ENCODE measurements at places on chromosomes 1 and 21.

DNA sequence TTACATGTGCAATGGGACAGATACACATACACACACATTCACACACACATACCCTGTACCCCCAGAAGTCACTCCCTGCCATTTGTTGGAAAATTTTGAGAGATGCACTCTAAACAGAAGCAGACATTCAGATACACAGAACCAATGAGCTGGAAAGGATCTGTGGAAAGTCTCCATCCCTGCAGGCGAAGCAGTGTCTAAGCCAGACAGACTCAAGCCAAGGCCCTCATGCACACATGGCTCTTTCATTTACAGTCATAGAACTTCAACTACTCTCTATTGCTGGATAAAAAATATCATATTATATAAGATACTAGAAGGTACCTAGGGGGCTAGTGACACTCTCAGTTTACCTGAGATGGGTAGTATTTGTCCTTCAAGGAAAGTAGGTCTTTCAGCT, 7.3 kb upstream of the SEC16B start:
- no peak for DNase-seq

DNA sequence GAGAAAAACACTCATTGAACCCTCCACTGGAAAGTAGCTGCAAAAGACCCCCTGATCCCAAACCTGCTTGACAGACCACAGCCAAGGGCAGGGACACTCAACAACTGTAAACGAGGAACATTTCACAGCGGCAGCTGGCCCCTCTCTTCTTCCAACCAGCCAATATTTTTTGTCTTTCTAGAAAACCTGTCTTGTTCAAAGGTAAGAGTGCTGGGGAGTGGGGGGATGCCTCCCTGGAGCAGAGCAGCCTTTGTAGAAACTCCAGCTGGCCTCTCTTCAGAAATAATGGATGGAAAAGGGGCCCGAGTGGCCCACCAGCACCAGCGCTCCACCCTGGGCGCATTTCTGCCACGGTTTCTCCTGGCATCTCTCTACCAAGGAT, 384.0 kb downstream of the RRAGC start:
- no peak for DNase-seq

DNA sequence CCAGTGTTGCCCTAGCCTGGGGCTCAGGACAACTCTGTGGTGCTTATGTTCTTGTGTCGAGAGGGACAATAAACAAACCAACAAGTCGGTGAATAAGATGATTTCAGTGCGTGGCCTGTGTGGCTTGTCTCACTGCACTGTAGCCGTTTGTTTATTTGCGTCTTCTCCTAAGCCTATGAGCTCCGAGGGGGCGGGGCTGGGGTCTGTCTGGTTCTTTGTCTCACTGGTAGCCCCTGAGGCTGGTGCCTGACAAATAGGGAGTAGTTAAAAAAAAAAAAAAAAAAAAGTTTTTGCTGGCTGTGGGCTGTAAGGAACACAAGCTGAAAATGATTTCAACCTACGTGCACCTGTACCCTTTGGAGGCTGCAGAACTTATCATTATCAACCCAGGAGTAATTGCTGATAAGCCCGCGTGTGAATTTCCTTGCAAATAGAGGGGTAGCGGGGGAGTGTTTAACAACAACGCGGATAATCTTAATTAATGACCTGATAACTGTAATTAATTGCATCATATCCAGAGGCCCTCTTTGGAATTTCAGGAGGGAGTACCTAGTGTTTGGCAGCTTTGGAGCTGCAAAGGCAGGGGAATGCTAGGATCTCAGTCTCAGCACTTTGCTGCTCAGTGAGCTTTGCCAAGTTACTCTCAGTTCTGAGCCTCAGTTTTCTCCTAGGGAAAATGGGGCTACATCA, 925 bp upstream of the ARHGEF10L start:
- DNase-seq, result no peak

DNA sequence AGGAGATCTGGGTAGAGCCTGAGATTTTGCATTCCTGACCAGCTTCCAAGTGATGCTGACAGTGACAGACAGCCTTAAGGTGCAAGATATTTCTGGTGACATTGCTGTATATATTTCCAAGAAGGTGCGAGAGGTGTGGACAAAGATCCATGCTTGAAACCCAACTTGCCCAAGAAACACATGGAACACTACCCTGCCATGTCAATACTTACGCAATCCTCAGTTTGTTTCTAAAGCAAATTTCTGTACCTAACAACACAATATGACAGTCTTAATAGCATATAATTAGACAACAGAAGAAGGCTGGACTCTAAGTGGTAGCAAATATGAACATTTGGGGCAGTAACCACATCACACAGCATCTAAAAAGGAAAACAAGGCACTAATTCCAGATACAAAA, 260.4 kb downstream of the DSCAM start:
- DNase-seq, result no peak

DNA sequence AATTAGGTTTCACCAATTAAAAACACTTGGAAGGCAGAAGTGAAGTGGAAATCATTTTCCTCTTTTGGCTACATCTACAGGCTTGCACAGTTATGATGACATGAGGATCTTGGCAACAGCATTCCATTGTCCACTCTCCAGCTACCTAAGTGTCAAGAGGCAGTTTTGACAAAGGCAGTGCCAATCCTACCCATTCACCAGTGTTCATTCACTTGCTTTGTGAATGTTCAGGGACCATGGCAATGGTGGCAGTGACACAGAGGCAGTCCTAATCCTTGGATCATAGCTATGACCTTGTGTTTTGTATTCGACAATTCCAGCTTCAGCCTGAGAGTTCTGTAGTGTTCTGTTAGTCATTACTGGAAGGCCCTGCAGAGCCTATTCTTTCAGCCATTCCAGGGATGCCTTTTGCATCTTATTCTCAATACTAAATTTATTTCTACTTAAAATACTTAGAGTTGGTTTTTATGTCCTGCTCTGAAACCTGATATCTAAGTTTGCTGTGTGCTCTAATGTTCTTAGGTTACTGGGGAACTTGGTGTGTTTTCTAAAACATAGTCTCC, 36.7 kb downstream of the CRB1 start:
- no peak for DNase-seq

GRCh38 chr1:66540434-66541032, 6.6 kb downstream of the SGIP1 start:
- no peak for DNase-seq

DNA sequence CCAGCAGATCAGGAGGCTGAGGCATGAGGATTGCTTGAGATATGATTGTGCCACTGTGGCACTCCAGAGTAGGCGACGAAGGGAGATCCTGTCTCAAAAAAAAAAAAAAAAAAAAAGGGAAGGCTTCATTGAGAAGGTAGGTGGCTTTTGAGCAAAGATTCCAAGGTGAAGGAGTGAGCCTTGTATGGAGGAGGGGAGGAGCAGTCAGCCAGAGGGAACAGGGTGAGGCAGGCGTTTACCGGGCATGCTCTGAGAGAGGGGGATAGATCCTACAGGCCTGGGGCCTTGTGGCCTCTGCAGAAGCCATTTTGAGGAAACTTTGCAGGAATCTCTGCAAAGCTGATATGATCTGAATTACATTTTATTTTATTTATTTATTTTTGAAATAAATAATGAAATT, 5.1 kb upstream of the HDAC1 start:
- DNase-seq, result no peak

- DNase-seq, result no peak
Observed at GRCh38 chr1:37731312-37732019, 33.5 kb downstream of the EPHA10 start.

DNA sequence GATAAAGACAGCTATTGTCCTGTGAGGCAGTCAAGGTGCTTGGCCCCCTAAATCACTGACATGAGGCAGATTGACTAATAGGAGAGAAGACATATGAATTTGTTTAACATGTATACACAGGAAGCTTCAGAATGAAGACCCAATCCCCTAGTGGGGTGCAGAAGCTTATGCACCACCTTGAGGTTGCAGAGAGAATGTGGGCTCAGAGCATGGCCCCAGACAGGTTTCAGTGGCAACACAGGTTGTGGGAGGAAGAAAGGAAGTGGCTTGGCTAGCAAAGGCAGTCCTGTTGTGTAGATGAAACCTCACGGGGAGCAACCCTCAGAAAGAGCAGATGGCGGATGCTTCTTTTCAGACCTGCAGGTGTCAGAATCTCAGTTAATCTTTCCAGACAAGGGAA, 37.0 kb upstream of the PARP1 start:
- DNase-seq, result peak; percentile 22

- no peak for DNase-seq
Observed at GRCh38 chr1:37721565-37721964, 29.2 kb downstream of the CDCA8 start.

- DNase-seq, result no peak
Observed at GRCh38 chr21:33461538-33462250, 18.1 kb downstream of the TMEM50B start.
